Regular cardiac myocyte (primary cell): ENCODE measurements at places on chromosomes 6 and 20. TPM values are rescaled to one million over a fixed set of nuclear protein-coding genes. Genes with fewer than 3 reads are reported as not detected.

The CFAP61 gene
- total RNA-seq = 0.19 TPM in 1 of 2 replicates, not detected in the other

The DOP1A gene
- 28.0 and 35.8 TPM in 2 replicates for total RNA-seq

The AGER gene
- 0.56 and 0.58 TPM in 2 replicates for total RNA-seq

The LRRC1 gene
- total RNA-seq = 2.5 and 2.7 TPM in 2 replicates

The ABHD16B gene
- not detected in 2 replicates for total RNA-seq

The OR2H2 gene
- not detected in 2 replicates for total RNA-seq

The BPIFB4 gene
- total RNA-seq = not detected in 2 replicates

The IRAK1BP1 gene
- 1.9 and 2.5 TPM in 2 replicates for total RNA-seq

The HECA gene
- 16.3 and 27.3 TPM in 2 replicates for total RNA-seq

The TINAG gene
- total RNA-seq = not detected in 2 replicates

The SLC52A3 gene
- not detected in 2 replicates for total RNA-seq

The TPD52L2 gene
- 137 and 175 TPM in 2 replicates for total RNA-seq

The FAM184A gene
- 0.19 and 0.85 TPM in 2 replicates for total RNA-seq

The CST2 gene
- total RNA-seq = 6.9 and 38.1 TPM in 2 replicates

The TFAP2D gene
- not detected in 2 replicates for total RNA-seq

The IL17A gene
- not detected in 2 replicates for total RNA-seq

The PLA2G7 gene
- total RNA-seq = under 0.01 TPM in 1 of 2 replicates, not detected in the other

The PCSK2 gene
- not detected in 2 replicates for total RNA-seq

The ARFGEF3 gene
- total RNA-seq = 0.19 and 0.56 TPM in 2 replicates

The OXT gene
- total RNA-seq = not detected in 2 replicates

The SYNDIG1 gene
- 0.58 and 1.4 TPM in 2 replicates for total RNA-seq

The SEMG1 gene
- total RNA-seq = not detected in 2 replicates

The POU3F2 gene
- not detected in 2 replicates for total RNA-seq

The LY86 gene
- not detected in 2 replicates for total RNA-seq

The MROH8 gene
- 0.38 and 0.56 TPM in 2 replicates for total RNA-seq

The STX11 gene
- total RNA-seq = 2.3 and 3.1 TPM in 2 replicates

The SCUBE3 gene
- 26.5 and 132 TPM in 2 replicates for total RNA-seq

The SPATA2 gene
- total RNA-seq = 0.56 and 1.7 TPM in 2 replicates

The CENPW gene
- 3.7 and 21.3 TPM in 2 replicates for total RNA-seq

The CLPSL2 gene
- total RNA-seq = not detected in 2 replicates

The CCN5 gene
- under 0.01 and 3.7 TPM in 2 replicates for total RNA-seq

The RNF182 gene
- 9.0 and 10.0 TPM in 2 replicates for total RNA-seq

The FNDC1 gene
- 0.19 and 1.1 TPM in 2 replicates for total RNA-seq

The ZNF165 gene
- total RNA-seq = 0.38 and 0.56 TPM in 2 replicates

The UBE2C gene
- total RNA-seq = 7.9 and 46.4 TPM in 2 replicates

The PTK7 gene
- 47.0 and 107 TPM in 2 replicates for total RNA-seq
